Chondrocyte (in vitro differentiated cells): ENCODE measurements at places on chromosomes 1 and 21.

- H3K36me3 ChIP-seq, result no peaks in the 10 kb centered on the region
- no peak overlapping the region for H3K4me3 ChIP-seq
- no peaks in the 10 kb centered on the region for H3K27me3 ChIP-seq
- DNase-seq, result no peak
These were observed 184.1 kb downstream of the DSCAM start for GRCh38 chr21:40662889-40663288.

GRCh38 chr1:173784997-173785396 lies 39.5 kb upstream of the DARS2 start:
- H3K27me3 ChIP-seq, result no peaks in the 10 kb centered on the region
- DNase-seq, result no peak
- H3K27ac ChIP-seq, result no peak overlapping the region
- no peaks in the 10 kb centered on the region for H3K4me1 ChIP-seq
- no peak overlapping the region for H3K4me3 ChIP-seq

- DNase-seq, result no peak
- H3K4me1 ChIP-seq, result peaks cover 30% of the 10 kb centered on the region
- H3K27me3 ChIP-seq, result no peaks in the 10 kb centered on the region
- no peak overlapping the region for H3K27ac ChIP-seq
- peak overlapping the region; percentile 45 for H3K4me3 ChIP-seq
These were observed 371 bp downstream of the ARID1A start for GRCh38 chr1:26696119-26696653.

DNA sequence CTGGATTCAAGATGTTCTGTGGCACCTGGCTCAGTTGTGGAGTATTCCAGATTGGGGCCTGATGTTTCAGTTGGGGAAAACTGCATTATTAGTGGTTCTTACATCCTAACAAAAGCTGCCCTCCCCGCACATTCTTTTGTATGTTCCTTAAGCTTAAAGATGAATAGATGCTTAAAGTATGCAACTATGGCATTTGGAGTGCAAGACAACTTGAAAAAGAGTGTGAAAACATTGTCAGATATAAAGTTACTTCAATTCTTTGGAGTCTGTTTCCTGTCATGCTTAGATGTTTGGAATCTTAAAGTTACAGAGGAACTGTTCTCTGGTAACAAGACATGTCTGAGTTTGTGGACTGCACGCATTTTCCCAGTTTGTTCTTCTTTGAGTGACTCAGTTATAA lies 7.2 kb downstream of the FPGT start:
- H3K27me3 ChIP-seq, result no peaks in the 10 kb centered on the region
- peaks cover 12% of the 10 kb centered on the region for H3K4me1 ChIP-seq
- no peak overlapping the region for H3K4me3 ChIP-seq
- peaks cover 6% of the 10 kb centered on the region for H3K36me3 ChIP-seq

- H3K27ac ChIP-seq, result peak overlapping the region; percentile 69
- peak overlapping the region; percentile 73 for H3K4me3 ChIP-seq
- no peaks in the 10 kb centered on the region for H3K36me3 ChIP-seq
- no peak for DNase-seq
These were observed 67.3 kb upstream of the AKT3 start for GRCh38 chr1:243917177-243917862.

GRCh38 chr1:34865981-34866761 lies 6.6 kb upstream of the SMIM12 start:
- H3K4me3 ChIP-seq, result peak overlapping the region; percentile 76
- no peak for DNase-seq
- no peaks in the 10 kb centered on the region for H3K36me3 ChIP-seq
- H3K4me1 ChIP-seq, result no peaks in the 10 kb centered on the region
- H3K27me3 ChIP-seq, result peaks cover 18% of the 10 kb centered on the region

DNA sequence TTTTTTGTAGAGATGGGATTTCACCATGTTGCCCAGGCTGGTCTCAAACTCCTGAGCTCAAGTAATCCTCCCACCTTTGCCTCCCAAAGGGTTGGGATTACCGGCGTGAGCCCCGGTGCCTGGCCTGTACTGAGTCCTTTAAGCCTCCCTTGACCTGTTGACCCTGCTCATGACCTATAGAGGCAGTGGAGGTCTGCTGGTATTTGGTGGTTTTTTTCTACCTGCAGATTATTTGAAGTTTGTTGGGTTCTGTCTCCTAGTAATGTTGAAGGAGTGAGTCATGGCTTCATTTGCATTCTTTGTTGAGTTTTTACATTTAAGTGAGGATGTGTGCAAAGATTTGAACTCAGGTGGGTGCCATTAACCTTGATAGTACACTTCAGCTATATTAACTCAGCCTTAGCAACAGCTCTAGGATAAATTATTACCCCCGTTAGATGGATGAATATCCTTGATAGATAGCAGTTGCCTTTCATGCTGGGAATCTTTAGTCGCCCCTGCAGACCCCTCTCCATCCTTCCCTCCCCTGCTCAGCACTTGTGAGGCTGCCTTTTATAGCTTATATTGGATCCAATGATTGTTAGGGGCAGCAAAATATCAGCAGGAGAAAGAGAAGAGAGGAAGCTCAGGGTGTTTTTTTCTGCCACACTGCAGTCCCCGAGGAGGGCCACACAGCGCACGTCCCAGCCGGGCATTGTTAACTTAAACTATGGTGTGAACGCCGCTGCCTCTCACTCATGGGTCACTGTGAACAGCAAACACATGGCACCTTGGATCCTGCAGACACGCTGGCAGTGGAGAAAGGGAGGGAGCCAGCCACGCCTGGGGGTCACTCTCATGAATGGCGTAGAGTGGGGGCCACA lies 14.9 kb upstream of the NPPB start:
- peaks cover 32% of the 10 kb centered on the region for H3K27me3 ChIP-seq
- H3K4me1 ChIP-seq, result no peaks in the 10 kb centered on the region
- H3K27ac ChIP-seq, result no peak overlapping the region

- no peaks in the 10 kb centered on the region for H3K4me1 ChIP-seq
- DNase-seq, result no peak
- H3K4me3 ChIP-seq, result no peak overlapping the region
- H3K27me3 ChIP-seq, result peaks cover 13% of the 10 kb centered on the region
- no peak overlapping the region for H3K27ac ChIP-seq
These were observed 80.1 kb downstream of the ESRRG start for GRCh38 chr1:216643176-216643575.

DNA sequence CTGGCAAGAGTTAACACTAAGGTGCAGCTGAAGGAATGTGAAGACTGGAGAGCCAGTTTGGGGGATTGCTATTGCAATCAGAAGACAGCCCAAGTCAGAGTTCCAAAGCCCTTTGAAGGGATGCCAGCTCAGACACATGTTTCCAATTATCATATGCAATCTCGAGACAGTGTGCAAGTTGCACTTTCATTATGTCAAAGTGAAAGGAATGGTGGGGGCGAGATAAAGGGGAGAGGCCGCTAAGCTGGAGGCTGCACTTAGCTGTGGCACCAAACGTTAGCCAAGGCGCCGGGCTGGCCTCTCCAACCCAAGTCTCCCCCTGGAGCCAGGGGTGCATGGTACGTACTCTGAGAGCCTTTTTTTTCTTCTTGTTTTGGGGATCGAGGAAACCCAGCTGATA lies 58.0 kb downstream of the NGF start:
- peaks cover 41% of the 10 kb centered on the region for H3K4me1 ChIP-seq
- H3K4me3 ChIP-seq, result no peak overlapping the region
- no peaks in the 10 kb centered on the region for H3K27me3 ChIP-seq
- peaks cover 10% of the 10 kb centered on the region for H3K36me3 ChIP-seq

- peak overlapping the region; percentile 8 for H3K27ac ChIP-seq
- no peak overlapping the region for H3K4me3 ChIP-seq
- peaks cover 4% of the 10 kb centered on the region for H3K36me3 ChIP-seq
- DNase-seq, result no peak
- no peaks in the 10 kb centered on the region for H3K27me3 ChIP-seq
These were observed 62.2 kb downstream of the ZFYVE9 start for GRCh38 chr1:52203935-52204625.

DNA sequence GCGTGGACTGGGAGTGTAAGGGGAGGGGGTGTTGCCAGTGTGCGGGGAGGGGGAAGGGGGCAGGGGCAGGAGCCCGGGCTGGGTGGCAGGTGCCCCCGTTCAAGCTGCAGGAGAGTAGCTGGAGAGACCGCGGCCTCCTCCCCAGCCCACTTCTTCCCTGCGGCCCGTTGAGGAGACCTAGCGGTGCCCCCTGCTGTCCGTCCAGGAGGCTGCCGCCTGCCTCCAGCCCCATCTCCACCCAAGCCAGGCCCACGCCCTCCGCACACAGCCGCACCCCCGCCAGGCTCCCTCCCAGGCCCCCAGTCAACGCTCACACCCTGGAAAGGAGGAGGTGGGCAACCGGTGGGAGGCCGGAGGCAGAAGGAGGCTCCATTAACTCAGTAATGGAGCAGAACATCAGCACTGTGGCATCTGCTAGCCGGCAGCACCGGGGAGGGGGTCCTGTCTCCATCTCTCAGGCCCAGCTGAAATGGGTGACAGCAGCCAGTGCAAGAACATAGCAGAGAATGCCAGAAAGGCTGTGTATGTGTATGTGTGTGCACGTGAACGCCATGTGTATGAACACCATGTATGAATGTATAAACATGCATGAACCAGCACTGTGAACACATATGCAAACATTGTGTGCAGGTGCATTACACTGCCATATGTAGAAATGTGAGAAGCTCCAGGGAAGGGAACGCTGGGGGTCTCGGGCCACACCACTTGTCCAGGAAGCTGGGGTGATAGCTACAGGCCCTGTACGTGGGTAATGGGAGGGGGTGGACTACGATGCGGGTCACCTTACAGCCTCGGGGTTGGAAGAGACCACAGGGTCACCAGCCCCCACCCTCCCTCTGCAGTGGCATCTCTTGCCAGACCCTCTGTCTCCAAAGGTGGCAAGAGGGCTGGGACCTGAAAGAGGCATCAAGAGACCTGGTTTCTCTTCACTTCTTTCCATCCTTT lies 84.6 kb downstream of the SYT2 start:
- peak; percentile 94 for DNase-seq
- H3K27me3 ChIP-seq, result peaks cover 18% of the 10 kb centered on the region
- no peak overlapping the region for H3K4me3 ChIP-seq

DNA sequence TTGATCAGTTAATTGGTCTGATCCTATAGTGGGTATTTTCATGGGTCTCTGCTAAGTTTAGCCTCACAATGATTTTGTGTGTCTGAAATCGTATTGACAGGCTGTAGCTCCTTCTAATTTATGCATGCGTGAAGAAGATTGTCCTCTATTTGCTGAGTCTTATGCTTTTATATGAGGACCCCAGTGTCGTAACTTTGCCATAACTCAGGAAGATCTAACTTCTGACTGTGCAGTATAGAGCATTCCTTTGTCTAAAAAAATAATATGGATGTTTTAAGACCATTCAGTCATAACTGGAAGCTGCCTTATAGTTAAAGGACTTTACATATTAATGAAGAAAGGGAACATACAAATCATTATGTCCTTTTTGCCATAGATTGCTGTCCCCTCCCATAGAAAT lies 73.3 kb downstream of the CAMTA1 start:
- H3K4me3 ChIP-seq, result no peak overlapping the region
- peaks cover 54% of the 10 kb centered on the region for H3K4me1 ChIP-seq
- peaks cover 9% of the 10 kb centered on the region for H3K36me3 ChIP-seq
- no peak for DNase-seq
- H3K27me3 ChIP-seq, result no peaks in the 10 kb centered on the region
- peak overlapping the region; percentile 79 for H3K27ac ChIP-seq

DNA sequence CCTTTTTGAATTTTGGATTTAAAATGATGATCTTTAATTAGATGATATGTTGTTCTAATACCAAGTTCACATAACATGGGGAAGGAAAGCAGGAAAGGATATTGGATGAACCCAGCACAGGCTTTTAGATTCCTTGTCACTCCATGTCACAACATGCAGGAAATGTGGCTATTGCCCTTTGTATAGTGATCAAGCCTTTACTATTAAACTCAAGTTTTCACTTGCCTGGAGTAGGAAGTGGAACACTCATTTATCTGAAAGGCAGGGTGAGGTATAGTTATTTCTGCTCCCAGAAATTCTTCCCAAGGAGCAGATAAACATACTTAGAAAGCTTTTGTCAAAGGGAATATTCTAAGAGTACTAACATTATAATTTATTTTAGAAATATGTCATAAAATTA lies 37.2 kb upstream of the BCAS2 start:
- no peak overlapping the region for H3K27ac ChIP-seq
- peaks cover 11% of the 10 kb centered on the region for H3K4me1 ChIP-seq
- no peaks in the 10 kb centered on the region for H3K27me3 ChIP-seq
- no peak for DNase-seq
- peaks cover 8% of the 10 kb centered on the region for H3K36me3 ChIP-seq
- H3K4me3 ChIP-seq, result no peak overlapping the region

DNA sequence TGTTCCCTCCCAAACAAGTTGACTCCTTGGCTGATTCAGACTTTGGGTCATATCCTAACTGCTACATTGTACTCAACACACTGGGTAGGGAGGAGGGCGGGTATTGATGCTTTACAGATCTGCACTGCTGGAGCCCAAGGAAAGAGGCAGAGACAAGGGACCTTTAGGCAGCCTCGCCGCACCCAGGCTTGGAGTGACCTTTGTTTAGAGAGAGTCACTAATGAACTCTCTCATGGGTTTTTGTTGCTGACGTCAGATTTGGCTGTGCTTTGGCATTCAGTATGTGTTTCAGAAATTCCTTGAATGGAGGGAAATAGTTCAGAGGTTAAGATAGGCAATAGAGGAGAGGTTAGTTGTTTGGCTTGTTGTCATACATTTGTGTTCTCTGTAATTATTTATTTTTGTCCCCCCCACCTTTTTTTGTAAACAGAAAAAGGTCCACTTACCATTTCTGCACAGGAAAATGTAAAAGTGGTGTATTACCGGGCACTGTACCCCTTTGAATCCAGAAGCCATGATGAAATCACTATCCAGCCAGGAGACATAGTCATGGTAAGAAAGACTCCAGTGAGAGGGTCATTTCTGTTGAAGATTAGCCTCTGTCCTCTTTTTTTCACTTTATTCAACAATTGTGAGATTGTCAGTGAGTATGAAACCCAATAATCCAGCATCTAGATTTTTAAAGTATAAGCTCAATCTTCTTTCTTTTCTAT lies 116.1 kb downstream of the ATP5PO start:
- H3K27ac ChIP-seq, result no peak overlapping the region
- peaks cover 15% of the 10 kb centered on the region for H3K4me1 ChIP-seq
- no peak for DNase-seq

GRCh38 chr1:162310337-162310736 lies 66.3 kb downstream of the SPATA46 start:
- DNase-seq, result no peak
- peaks cover 3% of the 10 kb centered on the region for H3K36me3 ChIP-seq
- no peak overlapping the region for H3K4me3 ChIP-seq
- peaks cover 25% of the 10 kb centered on the region for H3K4me1 ChIP-seq
- H3K27me3 ChIP-seq, result no peaks in the 10 kb centered on the region

DNA sequence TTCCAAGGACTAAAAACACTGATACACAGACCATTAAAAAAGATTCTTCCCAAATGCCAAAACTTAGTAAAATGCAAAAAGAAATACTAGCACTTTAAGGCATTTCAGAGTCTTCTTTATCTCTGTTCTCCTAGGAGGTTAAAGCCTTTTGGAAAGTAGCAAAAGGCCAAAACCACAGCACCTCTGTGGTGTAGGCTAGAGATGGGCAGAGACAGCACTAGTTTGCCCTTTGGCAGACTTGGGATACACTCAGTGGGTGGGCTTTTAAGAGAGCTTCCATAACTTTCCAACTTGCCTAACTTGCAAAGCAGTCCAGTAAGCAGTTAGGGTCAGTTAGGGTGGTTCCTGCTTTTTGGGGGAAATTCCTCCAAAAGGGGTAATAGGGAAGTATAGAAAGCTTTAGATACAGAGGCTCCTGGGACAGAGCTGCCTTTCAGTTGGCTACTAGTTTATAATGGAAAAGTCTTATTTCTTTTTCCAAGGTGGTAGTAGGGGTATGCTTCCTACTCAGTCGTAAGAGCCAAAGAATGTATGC lies 17.9 kb upstream of the PTCH2 start:
- no peak overlapping the region for H3K27ac ChIP-seq
- no peak for DNase-seq
- no peak overlapping the region for H3K4me3 ChIP-seq
- H3K36me3 ChIP-seq, result peaks cover 10% of the 10 kb centered on the region
- peaks cover 11% of the 10 kb centered on the region for H3K4me1 ChIP-seq

GRCh38 chr21:34548781-34549376 lies 36.9 kb upstream of the KCNE1 start:
- H3K27ac ChIP-seq, result no peak overlapping the region
- no peak for DNase-seq
- H3K4me1 ChIP-seq, result peaks cover 60% of the 10 kb centered on the region
